ENCODE measurements at places on chromosomes 2 and 18. TPM values are rescaled to one million over a fixed set of nuclear protein-coding genes. Genes with fewer than 3 reads are reported as not detected.

TXNDC2 gene
- not detected for total RNA-seq

- no peak for DNase-seq
These were observed 6.4 kb upstream of the XDH start for GRCh38 chr2:31420936-31421335.

APOB gene
- not detected for total RNA-seq

PDE1A gene
- not detected for total RNA-seq

ASB18 gene
- total RNA-seq = not detected

- no peak for DNase-seq
These were observed 31.8 kb downstream of the C1D start for GRCh38 chr2:68031043-68031442.

FAM110C gene
- 0.90 TPM for total RNA-seq

DNA sequence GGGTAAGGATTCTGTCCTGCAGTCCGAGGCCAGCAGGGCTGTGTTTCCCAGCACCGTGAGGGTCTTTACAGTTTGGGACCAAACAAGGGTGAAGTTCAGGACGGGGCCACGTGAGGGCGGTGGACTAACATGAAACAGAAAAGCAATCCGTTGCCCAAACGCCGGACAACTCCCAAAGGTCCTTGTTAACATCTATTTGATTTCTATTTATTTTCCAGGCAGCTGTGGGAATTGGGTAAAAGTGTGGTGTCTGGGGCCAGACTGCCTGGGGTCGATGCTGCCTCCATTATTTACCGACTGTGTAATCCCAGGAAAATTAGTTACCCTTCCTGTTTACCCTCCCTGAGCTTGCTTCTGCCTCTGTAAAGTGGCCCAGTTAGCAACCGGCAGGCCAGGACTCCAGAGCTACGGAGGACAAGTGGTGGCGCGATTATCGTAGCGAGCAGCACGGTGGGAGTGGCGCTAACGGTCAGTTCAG, 66.3 kb upstream of the TCF7L1 start:
- DNase-seq = no peak

DCTN1 gene
- 97.8 TPM for total RNA-seq

DNA sequence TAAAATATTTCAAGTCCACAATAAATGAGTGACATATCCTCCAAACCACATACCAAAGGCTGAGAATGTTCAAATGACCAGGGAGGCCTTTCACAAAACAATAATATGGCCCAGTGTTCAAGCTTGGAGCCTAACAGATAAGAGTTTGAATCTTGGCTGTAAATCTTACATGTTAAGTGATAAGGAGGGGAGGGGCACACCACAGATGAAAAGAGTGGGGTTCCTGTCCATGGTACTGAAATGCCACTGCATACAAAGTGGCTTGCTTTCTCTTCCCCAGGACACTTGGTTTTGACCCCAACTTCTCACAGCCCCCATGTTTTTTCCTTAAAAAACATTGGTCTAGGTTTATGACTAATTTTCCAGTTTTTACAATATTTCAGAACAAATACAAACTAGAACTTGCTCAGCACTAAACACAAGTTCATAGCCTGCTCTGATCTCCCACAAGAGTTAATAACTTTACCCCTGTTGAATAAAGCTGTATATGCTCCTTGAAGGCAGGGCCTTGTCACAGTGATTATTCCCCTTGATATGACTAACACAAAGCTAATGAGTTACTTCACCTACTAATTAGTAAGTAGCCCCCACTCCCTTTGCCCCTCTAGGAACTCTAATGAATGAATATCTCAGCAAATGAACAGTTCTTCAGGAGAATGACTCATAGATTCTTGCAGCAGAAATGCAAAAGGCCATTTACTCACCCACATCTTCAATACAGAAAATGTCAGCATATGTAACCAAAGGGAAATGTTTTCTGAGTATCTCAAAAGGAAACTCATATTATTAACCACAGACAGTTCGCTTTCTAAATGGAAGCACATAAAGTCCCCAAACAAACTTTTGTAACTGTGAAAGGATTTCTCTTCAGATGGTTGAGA, 142.2 kb downstream of the SATB2 start:
- no peak for DNase-seq

GRCh38 chr2:74079522-74080341, 68.0 kb downstream of the BOLA3 start:
- no peak for DNase-seq

DNA sequence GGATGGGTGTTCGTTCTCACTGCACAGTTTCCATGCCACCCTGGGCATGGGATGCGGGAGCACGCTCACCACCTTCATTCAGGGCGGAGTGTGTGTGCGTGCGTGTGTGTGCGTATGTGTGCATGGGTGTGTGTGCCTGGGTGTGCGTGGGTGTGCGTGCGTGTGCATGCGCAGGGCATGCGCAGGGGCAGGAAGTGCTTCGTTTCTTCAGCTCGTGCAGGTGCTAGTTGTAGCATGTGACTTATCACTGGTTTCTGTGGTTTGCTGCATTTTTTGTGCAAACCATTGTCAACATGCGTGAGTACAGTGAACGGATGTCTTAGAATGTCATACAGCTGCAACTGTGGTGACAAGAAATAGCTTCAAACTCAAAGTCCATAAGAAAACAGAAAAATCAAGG, 179.5 kb downstream of the PTGR3 start:
- no peak for DNase-seq

EMILIN1 gene
- 8.7 TPM for total RNA-seq

GRCh38 chr2:22990246-22990645, 394.7 kb upstream of the KLHL29 start:
- no peak for DNase-seq

GRCh38 chr18:31931163-31931885, 11.6 kb downstream of the TRAPPC8 start:
- DNase-seq = no peak

- no peak for DNase-seq
These were observed 1943.8 kb upstream of the PIK3C3 start for GRCh38 chr18:40011201-40011600.

- no peak for DNase-seq
These were observed 133.0 kb downstream of the COL6A3 start for GRCh38 chr2:237280939-237281338.

NGEF gene
- total RNA-seq = not detected

Data from natural killer cell treated with Interleukin-12 subunit alpha and Interleukin-12 subunit beta and Interleukin-15 and Interleukin-18, amount 100 ng/mL, for 72 hours (primary cell).